Activated CD8-positive, alpha-beta memory T cell treated with anti-CD3 and anti-CD28 coated beads, Interleukin-2, amount 50 U/mL, for 4 hours (primary cell): ENCODE measurements at places on chromosomes 12 and 14.

GRCh38 chr12:19671695-19672094 is 232.4 kb downstream of the AEBP2 start:
- no peak for DNase-seq

- no peak for DNase-seq
These were observed 19.7 kb upstream of the NUDT4 start for GRCh38 chr12:93358058-93358457.

DNA sequence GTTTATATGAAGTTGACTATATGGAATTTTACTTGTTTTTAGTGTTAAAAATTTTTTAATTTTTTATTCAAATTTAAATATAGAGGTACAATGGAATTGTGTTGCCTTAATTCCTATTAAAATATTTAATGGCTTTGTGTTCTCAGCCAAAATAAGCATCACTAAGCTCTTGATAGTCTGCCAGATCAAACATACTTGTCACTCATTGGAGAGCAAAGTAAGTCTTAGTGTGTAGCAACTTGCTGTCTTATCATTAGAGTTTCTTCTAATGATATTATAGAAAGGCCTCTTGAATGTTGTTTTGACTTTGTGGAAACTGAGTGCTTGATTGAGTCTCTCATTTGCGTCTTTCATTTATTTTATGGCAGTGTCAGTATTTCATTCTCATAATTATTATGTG is 10.7 kb downstream of the SFSWAP start:
- no peak for DNase-seq

- DNase-seq, result no peak
These were observed 80.0 kb upstream of the STAC3 start for GRCh38 chr12:57330992-57331391.

GRCh38 chr12:11508699-11509098 is 113.3 kb upstream of the PRB2 start:
- no peak for DNase-seq

- no peak for DNase-seq
These were observed 47.2 kb downstream of the ARMH4 start for GRCh38 chr14:58104808-58105207.
